ENCODE measurements at places on chromosomes 3 and 15. TPM values are rescaled to one million over a fixed set of nuclear protein-coding genes. Genes with fewer than 3 reads are reported as not detected.

Gene C15orf62
- total RNA-seq: 1.1 TPM

Gene ZBBX
- not detected for total RNA-seq

Gene JMJD7
- 22.4 TPM for total RNA-seq

Gene LMLN
- total RNA-seq: 2.3 TPM

Gene ASB7
- 23.1 TPM for total RNA-seq

Gene CKMT1B
- total RNA-seq: not detected

Gene CYB561D2
- 39.7 TPM for total RNA-seq

Gene GPR171
- total RNA-seq: 222 TPM

Gene SKOR1
- total RNA-seq: 0.25 TPM

Gene KBTBD8
- total RNA-seq: 14.8 TPM

Gene ANKRD63
- total RNA-seq: not detected

Gene FHIT
- 9.7 TPM for total RNA-seq

Gene PLA2G4E
- total RNA-seq: not detected

Gene TMEM40
- not detected for total RNA-seq

Gene SORD
- 5.9 TPM for total RNA-seq

Gene SLC25A26
- 12.9 TPM for total RNA-seq

Gene RIOX2
- 46.5 TPM for total RNA-seq

Gene DTX3L
- 135 TPM for total RNA-seq

Gene GRM2
- total RNA-seq: 1.7 TPM

Gene FAM107A
- not detected for total RNA-seq

Gene CISH
- total RNA-seq: 328 TPM

Gene WDR53
- 29.3 TPM for total RNA-seq

Gene CPNE4
- total RNA-seq: not detected

Gene IQCB1
- 35.3 TPM for total RNA-seq
